ENCODE measurements at places on chromosomes 12 and 14. TPM values are rescaled to one million over a fixed set of nuclear protein-coding genes. Genes with fewer than 3 reads are reported as not detected.

DNA sequence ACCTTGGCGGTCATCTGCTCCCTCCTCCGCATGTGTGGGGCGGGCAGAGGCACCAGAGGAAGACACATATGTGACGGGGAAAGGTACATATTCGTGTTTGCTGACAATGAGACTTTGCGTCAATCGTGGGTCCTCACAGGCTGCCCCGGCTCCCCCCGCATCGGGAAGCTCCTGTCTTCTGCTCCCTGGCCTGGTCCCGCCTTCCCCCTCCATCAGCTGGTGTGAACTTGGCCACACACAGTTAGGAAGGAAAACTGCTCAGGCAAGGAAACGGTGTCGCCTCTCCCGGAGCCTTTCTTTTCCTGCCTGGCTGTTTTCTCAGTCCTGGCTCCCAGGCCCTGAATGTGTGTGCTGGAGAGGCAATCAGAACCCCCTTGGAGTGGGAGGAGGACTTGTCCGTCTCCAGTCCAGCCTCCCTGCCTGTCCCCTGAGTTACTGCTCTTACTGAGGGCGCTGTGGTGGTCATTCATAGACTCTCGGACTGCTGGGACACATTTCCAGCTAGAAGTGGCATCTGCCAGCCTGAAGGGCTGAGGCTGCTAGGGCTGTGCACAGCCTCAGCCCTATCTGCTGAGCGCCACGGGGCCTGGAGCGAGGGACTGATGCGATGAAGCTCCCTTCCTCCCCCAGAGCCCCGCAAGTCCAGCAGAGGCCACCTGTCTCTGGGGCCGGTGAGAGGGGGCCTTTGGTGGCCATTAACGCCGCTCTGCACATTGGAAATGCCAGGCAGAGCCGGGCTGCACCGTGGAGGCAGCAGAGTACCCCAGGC, 44.2 kb upstream of the TSPAN9 start:
- H3K27ac ChIP-seq, result no peak overlapping the region
- H3K4me1 ChIP-seq, result peaks cover 4% of the 10 kb centered on the region
- no peak overlapping the region for H3K4me3 ChIP-seq
- peaks cover 3% of the 10 kb centered on the region for H3K36me3 ChIP-seq
- no peaks in the 10 kb centered on the region for H3K27me3 ChIP-seq

GRCh38 chr12:3998968-3999792, 126.0 kb upstream of the PARP11 start:
- H3K27ac ChIP-seq, result peak overlapping the region; percentile 81
- H3K27me3 ChIP-seq, result no peaks in the 10 kb centered on the region
- peaks cover 6% of the 10 kb centered on the region for H3K4me1 ChIP-seq
- no peak overlapping the region for H3K4me3 ChIP-seq
- no peak for DNase-seq

GRCh38 chr12:31496257-31496656, 94.7 kb downstream of the DENND5B start:
- H3K36me3 ChIP-seq, result no peaks in the 10 kb centered on the region
- no peak overlapping the region for H3K4me3 ChIP-seq
- H3K27ac ChIP-seq, result no peak overlapping the region
- no peak for DNase-seq
- H3K4me1 ChIP-seq, result no peaks in the 10 kb centered on the region

DNA sequence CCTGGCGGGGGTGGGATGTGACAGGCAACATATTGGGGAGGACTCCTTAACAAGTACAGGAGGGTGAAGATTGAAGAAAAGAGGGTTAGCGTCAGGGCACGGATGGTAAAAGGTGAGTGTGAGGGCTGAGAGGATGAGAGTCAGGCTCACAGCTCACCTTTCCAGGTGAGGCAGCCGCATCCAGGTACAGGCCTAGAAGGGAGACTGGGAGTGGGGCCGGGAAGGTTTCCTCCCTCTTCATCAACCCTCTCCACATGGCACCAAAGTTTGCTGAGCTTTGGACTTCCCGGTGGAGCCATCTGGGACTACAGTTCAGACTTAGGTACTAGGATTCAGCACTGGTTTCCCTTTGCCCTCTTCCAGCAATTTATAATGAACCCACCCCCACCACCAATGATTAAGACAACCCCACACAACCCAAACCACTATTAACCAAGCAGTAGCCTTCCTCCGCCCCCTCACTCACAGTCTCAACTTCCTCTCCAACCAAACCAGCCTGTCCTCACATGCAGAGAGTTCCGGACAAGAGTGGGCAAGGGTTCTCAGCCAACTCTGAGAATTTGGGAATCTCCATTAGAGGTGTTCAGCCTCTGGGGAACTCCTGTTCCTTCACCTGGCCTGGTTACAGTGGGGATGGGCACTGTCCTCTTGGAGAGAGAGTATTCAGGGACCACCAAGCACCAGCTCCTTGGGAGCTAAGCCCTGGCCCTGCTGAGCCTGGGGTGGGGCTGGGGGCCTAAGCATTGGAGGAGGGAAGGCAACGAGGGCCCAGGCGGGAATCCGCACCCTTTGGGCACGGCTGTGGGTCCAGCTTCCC, 2.4 kb upstream of the HOXC4 start:
- H3K4me1 ChIP-seq, result peaks cover 11% of the 10 kb centered on the region
- DNase-seq, result peak; percentile 48
- H3K36me3 ChIP-seq, result no peaks in the 10 kb centered on the region

DNA sequence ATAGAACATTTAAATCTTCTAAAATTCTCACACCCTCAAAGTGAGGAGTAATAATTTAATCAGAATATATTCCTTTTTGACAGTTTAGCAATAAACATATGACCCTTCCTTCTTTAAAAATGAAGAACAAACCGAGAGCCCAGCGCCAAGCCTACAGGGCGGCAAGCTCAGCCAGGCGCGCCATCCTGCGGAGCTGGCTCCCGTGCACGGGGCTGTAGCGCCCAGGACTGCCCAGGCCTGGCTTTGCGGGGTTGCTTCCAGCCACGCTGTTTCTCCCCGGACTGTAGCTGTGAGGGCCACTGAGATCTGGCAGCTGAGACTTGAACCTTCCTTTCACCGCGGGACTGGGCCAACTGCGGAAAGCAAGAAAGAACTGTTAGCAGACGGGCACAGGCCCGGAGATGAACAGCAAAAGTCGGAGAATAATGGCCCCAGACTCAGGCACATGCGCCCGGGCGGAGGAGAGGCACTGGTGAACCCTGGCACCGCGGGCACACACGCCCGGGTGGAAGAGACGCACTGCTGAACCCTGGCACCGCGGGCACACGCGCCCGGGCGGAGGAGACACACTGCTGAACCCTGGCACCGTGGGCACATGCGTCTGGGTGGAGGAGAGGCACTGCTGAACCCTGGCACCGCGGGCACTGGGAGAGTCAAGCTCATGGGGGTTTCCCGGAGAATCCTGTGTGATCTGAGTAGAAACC, 16.6 kb downstream of the PGAM5 start:
- no peak overlapping the region for H3K27ac ChIP-seq
- H3K4me1 ChIP-seq, result no peaks in the 10 kb centered on the region
- H3K36me3 ChIP-seq, result peaks cover 91% of the 10 kb centered on the region

GRCh38 chr12:92786045-92786444, 83.3 kb downstream of the PLEKHG7 start:
- no peaks in the 10 kb centered on the region for H3K27me3 ChIP-seq
- H3K4me3 ChIP-seq, result no peak overlapping the region
- no peak for DNase-seq
- H3K4me1 ChIP-seq, result peaks cover 6% of the 10 kb centered on the region
- H3K36me3 ChIP-seq, result peaks cover 10% of the 10 kb centered on the region
- H3K27ac ChIP-seq, result no peak overlapping the region

EPYC gene
- not detected for total RNA-seq

GPR84 gene
- 0.96 TPM for total RNA-seq

Measured in upper lobe of right lung (tissue), 1 donor.